ENCODE measurements at places on chromosomes 6 and 20. TPM values are rescaled to one million over a fixed set of nuclear protein-coding genes. Genes with fewer than 3 reads are reported as not detected.

XKR7 gene
- under 0.01 TPM for total RNA-seq

GRCh38 chr6:111959766-111960165, 86.5 kb upstream of the FYN start:
- DNase-seq, result no peak

- DNase-seq, result no peak
These were observed at the start of gene C2 for GRCh38 chr6:31927242-31927862. Gene C2, plus strand, starts transcription at chr6:31927717. Its CDS starts 36 bp downstream, at chr6:31927753.

GRCh38 chr6:156189195-156189594, 588.0 kb upstream of the ARID1B start:
- no peak for DNase-seq

NT5E gene
- total RNA-seq, result 280 TPM

DNA sequence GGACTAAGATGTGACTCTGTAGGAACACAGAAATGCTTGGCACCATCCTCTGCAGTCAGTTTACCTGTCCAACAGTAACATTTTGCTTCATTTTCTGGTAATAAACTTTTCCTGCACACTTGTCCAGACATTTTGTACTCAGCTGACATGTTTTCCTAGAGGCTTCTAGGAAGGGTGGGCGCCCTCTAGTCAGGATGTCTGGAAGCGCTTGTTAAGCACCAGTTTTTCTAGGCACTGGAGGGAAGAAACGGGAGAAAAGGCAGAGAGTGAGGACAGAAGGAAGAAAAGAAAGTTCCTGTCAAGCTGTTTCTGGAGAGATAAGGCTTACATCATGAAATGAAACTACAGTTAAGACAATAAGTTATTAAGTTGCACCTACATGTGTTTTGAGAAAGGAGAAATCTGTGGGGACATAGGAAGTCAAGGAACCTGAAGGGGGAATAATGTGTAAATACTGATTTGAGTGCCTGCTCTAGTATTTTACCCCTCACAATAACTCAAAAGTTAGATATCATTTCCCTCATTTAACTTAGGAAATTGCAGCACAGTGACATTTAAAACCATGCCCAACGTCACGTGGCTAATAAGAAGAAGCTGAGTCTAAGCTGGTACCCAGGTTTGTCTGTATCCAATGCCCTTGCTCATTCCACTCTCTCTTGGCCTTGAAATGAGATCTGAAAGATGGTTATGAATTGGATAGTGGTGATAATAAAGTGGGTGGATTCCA, 42.7 kb upstream of the TNFRSF21 start:
- DNase-seq, result no peak

ADRM1 gene
- 93.1 TPM for total RNA-seq

NNAT gene
- not detected for total RNA-seq

GRCh38 chr6:101195588-101195987, 197.9 kb upstream of the GRIK2 start:
- DNase-seq, result no peak

TASP1 gene
- total RNA-seq, result 8.0 TPM

DNA sequence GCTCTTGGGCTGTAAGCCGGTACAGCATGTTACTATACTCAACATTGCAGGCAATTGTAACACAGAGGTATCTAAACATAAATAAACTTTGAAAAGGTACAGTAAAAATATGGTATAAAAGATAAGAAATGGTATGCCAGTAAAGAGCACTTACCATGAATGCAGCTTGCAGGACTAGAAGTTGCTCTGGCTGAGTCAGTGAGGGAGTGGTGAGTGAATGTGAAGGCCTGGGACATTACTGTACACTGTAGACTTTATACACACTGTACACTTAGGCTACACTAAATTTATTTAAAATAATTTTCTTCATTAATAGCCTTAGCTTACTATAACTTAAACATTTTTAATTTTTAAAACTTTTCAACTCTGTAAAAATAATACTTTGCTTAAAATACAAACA, 37.8 kb upstream of the ANKEF1 start:
- no peak for DNase-seq

PI3 gene
- total RNA-seq, result not detected

DEFB124 gene
- total RNA-seq, result not detected

- DNase-seq, result no peak
These were observed 133.7 kb upstream of the RIN2 start for GRCh38 chr20:19624221-19624965.

GRCh38 chr6:14622909-14623505, 505.4 kb downstream of the CD83 start:
- DNase-seq, result no peak

DNA sequence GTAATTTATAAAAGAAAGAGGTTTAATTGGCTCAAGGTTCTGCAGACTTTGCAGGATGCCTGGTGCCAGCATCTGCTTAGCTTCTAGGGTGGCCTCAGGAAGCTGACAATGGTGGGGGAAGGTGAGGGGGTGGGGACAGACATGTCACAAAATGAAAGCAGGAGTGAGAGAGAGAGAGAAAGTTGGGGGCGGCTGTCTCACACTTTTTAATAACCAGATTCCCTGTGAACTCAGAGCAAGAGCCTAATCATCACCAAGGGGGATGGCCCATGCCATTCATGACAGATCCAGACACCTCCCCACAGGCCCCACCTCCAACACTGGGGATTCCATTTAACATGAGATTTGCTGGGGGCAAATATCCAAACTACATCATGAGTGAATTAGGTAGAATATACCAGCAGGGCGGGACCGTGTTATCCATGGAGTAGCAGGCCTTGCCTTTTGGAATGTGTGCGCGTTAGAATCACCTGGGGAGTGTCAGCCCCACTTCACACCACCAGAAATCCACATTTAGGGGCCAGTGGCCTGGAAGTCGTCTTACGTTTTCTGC, 258.8 kb downstream of the CDH4 start:
- DNase-seq, result no peak

DNA sequence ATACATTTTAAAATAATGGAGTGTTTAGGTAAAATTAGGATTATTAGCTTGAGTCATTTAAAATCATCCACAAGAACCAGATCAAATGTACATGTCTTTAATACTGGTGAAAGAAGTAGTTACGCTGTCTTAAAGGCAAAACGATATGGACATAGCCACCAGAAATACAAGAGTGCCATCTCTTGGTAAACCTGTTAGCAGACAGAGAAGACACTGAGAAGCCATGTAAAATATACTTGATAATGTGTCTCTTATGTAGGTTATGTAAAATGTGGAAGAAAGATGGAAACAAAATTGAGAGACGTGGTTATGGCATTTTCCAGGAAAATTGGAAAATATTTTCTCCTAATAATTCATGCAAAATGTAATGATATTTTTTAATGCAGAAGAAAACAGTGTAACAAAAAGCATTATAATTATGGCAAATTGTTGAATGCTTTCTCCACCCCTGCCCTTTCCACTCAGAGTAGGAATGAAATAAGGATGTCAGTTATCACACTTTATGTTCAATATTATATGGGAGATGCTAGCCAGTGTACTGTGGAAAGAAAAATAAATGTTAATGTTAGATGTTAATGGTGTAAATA, 12.2 kb upstream of the SLC17A2 start:
- DNase-seq, result peak; percentile 80

NRSN1 gene
- not detected for total RNA-seq

MDFI gene
- 0.72 TPM for total RNA-seq

DNA sequence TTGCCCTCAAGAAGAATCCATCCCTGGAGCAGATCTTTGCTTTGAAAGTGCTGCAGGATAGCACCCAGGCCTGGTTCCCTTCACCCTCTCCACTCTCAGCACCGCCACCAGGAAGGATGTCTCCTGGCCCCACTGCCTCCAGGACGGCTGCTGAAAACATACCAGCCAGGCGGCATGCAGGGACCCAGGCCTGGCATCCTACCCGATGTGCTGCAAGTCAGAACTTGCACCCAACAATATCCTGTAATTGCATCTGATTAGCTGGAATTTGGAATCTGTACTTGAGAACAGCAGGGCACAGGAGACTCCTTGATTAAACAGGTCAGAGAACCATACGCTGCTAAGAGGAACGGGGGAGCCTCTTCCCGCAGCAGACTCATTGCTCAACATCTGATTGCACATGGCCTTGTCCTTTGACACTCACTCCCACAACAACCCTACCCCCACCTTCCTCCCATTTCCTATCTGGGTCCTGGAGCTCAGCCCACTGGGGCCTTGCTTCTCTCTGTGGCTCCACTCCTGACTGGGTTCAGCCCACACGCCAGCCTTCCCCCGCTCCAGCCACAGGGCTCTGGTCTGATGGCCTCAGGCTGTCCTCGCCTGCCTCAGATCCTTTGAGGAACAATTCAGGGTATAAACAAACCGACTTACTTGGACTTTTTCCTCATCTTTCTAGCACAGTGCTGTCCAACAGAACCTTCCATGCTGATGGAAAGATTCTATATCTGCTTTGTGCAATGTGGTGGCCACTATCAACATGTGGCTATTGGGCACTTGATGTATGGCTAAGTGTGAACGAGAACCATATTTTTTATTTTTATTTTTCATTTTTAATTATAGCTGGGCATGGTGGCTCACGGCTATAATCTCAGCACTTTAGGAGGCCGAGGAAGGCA, 78.0 kb downstream of the FGD2 start:
- DNase-seq, result no peak

DNA sequence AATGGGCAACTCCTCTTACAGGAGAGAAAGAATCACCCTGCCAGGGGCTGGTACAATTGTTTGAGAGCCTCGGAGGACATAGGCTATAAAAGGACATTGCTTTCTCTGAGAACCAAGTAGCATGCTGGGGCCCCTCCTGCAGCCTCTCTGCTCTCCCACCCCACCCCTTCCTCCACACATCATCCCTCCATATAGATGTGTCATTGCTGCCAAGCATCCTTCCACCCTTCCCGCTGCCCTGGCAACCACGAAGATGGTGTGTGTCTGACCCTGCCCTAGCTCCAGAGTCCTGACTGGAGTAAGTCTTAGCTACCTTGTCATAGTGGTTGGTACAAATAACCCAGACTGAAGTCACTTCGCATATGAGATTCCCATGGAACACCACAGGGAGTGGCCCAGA, 129.7 kb downstream of the SNX5 start:
- DNase-seq, result no peak

PAK5 gene
- total RNA-seq, result not detected

- no peak for DNase-seq
These were observed 40.9 kb downstream of the LGSN start for GRCh38 chr6:63278916-63279315.

GRCh38 chr6:2055143-2055542, 190.3 kb downstream of the GMDS start:
- no peak for DNase-seq

- no peak for DNase-seq
These were observed 65.8 kb upstream of the CD93 start for GRCh38 chr20:23151885-23152284.

SLC32A1 gene
- not detected for total RNA-seq

- DNase-seq, result no peak
These were observed 51.1 kb upstream of the PREP start for GRCh38 chr6:105453968-105454367.

NOX3 gene
- total RNA-seq, result not detected

GRCh38 chr20:51176876-51177275, 154.0 kb upstream of the KCNG1 start:
- DNase-seq, result no peak

- DNase-seq, result no peak
These were observed 241.8 kb upstream of the FOXQ1 start for GRCh38 chr6:1070085-1070521.

- no peak for DNase-seq
These were observed 142.1 kb downstream of the PXDC1 start for GRCh38 chr6:3609388-3609787.

DNA sequence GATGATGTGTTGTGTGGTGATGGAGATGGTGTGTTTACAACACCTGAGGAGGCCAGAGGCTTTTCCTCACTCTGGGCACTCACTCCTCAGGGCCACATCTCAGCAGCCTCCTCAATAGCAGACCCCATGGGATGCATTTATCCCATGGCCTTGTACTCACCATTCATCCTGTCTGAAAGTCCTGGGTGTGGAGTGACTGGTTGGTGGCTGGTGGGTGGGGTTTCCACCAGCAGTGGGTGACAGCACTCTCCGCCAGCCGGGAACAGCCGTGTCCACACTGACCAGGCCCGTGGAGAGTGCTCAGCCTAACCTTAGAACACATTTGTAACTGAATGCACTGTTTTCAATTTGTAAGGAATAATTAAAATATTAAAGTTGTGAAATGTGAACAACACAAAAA, 163.4 kb upstream of the AFDN start:
- DNase-seq, result no peak

GRCh38 chr6:123925350-123925749, 121.7 kb downstream of the NKAIN2 start:
- no peak for DNase-seq

GRCh38 chr6:132746048-132746447, 11.7 kb downstream of the VNN2 start:
- no peak for DNase-seq

- no peak for DNase-seq
These were observed 15.7 kb downstream of the BRD2 start for GRCh38 chr6:32983964-32984621.

GRCh38 chr20:36482044-36482473, 59.3 kb upstream of the MYL9 start:
- no peak for DNase-seq

GRCh38 chr20:50568549-50568942, 58.4 kb downstream of the PTPN1 start:
- no peak for DNase-seq

SLC12A5 gene
- total RNA-seq, result under 0.01 TPM

GRCh38 chr20:46402331-46402811, 4.0 kb downstream of the ELMO2 start:
- DNase-seq, result peak; percentile 29

- DNase-seq, result peak; percentile 99
These were observed at the start of gene MAN1A1 for GRCh38 chr6:119349361-119350201. Gene MAN1A1, minus strand, starts transcription at chr6:119349761. Its CDS starts 696 bp downstream, at chr6:119349065.

- DNase-seq, result no peak
These were observed 27.8 kb upstream of the PIM1 start for GRCh38 chr6:37142050-37142614.
